ENCODE measurements at places on chromosomes 11 and 22.

- DNase-seq: no peak
These were observed 679.4 kb upstream of the KIRREL3 start for GRCh38 chr11:127679816-127680545.

GRCh38 chr11:26070714-26071380 is 261.1 kb upstream of the ANO3 start:
- DNase-seq: no peak

- DNase-seq: no peak
These were observed 17.3 kb downstream of the KCTD17 start for GRCh38 chr22:37068859-37069258.

DNA sequence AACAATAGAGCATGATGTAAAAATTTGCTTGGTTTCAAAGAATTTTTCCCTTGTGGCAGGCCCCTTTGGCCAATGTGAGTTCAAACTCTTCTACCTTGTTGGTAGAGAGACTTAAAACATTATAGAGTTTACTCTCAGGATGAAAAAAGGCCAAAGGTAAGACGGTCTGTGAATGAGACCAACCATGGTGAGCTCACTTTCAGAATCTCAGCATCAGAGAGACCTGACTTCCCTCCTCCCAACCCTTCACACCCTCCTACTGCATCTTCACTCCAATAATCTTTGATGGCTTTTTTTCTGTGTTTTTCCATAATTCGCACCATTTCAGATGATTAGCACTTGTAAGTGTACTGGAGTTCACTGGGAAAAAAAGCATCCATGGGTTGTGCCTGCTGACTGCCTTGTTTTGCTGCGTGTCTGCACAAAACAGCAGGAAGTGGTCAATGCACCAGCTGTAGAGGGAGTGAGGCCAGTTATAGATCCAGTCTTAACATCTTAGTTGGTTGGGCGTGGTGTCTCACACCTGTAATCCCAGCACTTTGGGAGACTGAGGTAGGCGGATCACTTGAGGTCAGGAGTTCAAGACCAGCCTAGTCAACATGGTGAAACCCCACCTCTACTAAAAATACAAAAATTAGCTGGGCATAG is 64.1 kb downstream of the SLC1A2 start:
- DNase-seq: no peak

- DNase-seq: peak; percentile 74
These were observed 64.2 kb downstream of the FLI1 start for GRCh38 chr11:128757886-128758612.

DNA sequence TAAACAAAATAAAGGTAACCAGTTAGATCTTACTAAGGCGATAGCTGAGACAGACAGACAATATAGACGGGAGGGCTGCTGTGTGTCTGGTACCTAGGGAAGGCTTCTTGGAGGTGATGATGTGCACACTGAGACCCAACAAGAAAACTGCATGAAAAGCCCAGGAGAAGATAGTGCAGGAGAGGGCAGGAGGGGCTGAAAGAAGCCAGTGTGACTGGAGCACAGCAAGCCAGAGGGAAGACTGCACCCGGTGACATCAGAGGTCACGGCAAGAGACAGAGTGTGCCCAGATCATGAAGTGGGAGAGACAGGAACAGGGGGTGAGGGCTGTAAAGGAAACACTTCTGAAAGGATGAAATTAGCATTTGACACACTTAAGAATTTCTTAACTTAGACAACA is 266.3 kb downstream of the BRD1 start:
- DNase-seq: no peak

DNA sequence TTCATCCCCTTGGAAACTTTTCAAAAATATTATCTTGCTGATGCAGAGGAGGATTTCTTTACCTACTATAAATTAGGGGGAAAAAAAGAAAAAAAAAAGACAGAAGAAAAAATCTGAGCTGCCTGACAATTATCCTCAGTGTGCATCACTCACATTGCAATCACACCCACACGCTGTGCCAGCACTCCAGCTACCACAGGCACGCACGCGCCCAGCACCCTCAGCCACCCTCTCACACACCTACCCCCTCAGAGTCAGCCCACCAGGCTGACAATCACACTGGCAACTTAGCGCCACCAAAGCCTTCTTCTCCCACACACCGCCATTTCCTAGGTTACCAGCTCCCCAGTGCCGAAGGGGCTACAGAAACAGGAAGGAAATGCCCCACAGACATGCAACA is 236.1 kb downstream of the KCNA4 start:
- no peak for DNase-seq

GRCh38 chr11:116239247-116239646 is 533.5 kb downstream of the BUD13 start:
- DNase-seq: no peak

DNA sequence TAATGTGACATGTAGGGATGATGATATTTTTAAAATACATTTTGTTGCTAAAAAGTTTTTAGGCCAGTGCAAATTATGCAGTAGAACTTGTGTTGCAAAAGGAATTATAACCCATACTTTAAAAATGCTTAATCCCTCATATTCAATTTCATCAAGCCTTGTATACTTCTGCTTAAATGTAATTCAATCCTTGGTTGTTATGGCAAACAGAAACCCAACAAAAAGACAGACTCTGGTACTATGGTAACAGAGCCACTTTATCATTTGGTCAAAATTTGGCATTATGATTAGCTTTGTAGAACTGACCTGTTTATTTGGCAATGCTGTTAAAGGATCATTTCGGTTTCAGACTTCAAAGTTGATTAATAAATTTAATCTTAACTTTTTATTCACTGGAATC is 284.8 kb downstream of the TMEM135 start:
- no peak for DNase-seq

DNA sequence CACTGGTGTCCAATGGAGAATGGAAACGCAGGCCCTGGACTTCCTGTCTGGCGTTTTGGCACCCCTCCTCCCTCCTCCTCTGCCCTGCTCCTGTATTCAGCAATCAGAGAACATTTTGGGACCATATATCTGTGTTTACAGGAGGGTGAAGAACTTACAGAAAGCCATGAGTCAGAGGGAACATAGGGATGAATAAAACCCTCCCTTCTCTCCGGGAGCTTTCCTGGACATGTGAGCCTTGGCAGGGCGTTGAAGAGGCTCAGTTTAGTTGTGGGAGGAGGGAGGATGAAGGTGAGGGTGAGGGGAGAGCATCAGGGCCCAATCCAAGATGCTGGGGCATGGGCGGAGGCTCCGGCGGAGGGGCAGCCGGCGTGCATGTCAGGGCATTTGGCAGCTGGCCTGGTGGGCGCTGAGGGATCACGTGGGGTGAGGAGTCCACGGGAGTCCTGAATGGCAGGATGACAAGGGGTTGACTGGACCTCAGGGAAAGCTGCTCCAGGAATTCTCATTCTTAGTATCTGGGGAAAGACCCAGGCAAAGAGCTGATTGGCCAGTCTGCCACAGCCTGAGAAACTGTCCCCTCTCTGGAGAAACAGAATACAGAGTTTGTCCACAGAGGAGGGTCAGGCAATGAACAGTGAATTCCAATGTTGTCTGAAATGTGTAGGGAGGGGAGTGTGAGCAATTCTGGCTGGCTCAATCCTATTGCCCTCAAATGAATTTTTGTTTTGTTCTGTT is 28.9 kb downstream of the MICAL2 start:
- DNase-seq: no peak

DNA sequence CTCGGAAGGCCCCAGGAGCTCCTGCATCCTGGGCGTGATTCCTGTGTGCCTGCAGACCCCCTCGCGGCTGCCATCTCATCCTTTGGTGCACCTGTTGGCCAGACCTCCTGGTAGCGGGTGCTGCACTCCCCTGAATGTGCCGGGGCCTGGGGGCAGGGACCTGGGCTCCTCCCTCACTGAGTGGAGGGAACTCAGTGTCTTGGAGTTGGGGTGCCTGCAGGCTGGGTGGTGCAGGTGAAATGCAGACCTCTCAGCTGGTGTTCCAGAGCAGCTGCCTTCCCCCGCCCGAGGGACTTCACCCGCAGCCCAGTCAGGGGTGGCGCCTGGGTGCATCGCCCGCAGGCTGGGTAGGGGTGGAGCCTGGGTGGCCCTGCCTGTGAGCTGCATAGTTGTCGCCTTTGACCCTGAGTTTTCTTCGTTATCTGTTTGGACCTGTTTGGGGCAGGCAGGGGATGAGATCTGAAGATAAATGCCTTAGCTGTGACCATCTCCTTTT is 31.4 kb downstream of the LRP5 start:
- DNase-seq: no peak

DNA sequence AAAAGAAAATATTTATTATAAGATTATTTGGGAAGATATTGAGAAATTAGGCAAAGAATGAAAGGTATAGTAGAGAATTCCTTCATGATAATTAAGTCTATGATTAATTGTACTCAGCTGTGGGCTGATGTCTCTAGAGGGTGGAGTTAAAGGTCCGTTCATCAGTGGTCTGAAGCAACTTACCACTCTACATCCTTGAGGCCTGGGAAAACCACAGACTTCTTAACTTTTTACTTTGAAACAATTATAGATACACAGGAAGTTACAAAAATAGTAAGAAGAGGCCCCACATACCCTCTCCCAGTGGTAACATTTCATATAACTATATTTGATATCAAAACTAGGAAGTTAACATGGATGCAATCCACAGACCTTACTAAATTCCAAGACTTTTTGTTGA is 167.0 kb upstream of the NECTIN1 start:
- no peak for DNase-seq

- DNase-seq: no peak
These were observed 274.9 kb upstream of the CADM1 start for GRCh38 chr11:115778928-115779650.

DNA sequence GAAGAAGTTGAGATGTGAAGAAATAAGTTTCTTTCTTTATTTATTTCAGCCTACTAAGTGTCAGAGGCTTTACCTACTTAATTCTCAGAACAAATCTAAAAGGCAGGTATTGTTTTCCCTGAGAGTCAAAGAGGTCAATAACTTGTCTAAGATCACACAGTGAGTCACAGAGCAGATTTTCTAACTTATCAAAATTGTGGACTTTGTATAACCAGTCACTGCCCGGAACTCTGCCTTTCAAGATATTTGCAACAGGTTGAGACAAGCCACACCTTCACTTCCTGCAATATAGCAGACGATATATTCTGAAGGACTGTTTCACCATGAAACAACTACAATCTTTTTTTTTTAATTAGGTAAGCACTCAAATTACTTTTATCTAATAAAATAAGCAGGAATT is 10.5 kb upstream of the MMP3 start:
- no peak for DNase-seq

GRCh38 chr11:120579611-120580031 is 68.1 kb downstream of the GRIK4 start:
- DNase-seq: peak; percentile 31

- DNase-seq: no peak
These were observed 1.6 kb upstream of the CARD10 start for GRCh38 chr22:37520776-37521191.

DNA sequence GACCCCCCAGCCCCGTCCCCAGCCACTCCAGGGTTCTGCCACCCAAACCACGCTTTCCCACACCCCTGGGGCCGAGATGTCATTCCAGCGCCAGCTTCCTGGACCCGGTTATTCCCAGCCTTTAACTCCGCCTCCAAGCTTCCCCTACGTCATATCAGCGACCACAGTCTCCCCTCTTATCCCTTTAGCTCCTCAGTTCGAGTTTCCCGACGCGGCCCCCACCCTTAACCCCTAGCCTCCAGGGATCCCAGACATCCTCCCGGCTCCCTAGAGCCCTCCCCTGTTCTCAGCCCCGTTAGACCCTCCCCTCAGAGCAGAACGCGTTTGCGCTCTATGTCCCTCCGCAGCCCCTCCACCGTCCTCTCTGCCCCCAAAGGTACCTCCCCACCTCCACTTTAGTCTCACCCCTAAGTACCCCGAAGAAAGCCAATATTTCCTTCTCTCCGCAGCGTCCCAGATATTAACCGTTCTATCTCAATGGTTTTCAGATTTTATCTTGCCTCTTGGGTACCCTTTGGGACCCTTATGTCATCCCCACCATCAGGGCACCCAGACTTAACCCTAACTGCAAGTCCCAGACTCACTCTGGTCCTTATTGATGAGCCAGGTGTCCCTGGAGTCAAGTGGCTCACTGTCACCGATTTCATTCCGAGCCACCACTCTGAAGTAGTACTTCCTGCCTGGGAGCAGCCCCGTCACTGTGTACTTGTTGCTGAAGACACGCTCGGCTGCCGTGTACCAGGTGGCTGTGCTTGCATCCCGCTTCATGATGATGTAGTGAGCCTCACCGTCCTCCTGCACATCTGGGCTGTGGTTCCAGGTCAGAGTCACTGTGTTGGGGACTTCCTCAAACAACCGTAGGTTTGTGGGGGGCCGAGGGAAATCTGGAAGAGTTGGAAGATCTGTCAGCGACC is 8.0 kb downstream of the TMEM86A start:
- peak; percentile 21 for DNase-seq

DNA sequence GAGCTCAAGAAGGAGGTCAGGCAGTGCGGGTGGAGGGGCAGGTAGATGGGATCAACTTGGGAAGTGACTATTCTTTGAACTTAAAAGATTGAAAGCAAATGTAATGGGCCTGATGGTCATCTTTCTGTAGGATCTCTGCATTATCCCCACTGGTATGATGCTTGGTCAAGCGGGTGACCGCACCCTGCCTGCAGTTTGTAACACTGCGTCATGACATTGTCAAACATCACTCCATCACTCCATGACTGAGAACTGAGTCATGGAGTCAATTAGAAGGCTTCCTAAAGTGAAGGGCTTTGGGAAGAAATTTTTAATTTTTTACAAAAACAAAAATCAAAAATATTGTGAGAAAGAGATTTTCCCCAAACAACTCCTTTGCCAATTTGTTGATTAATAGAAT is 62.4 kb upstream of the BMAL1 start:
- no peak for DNase-seq

DNA sequence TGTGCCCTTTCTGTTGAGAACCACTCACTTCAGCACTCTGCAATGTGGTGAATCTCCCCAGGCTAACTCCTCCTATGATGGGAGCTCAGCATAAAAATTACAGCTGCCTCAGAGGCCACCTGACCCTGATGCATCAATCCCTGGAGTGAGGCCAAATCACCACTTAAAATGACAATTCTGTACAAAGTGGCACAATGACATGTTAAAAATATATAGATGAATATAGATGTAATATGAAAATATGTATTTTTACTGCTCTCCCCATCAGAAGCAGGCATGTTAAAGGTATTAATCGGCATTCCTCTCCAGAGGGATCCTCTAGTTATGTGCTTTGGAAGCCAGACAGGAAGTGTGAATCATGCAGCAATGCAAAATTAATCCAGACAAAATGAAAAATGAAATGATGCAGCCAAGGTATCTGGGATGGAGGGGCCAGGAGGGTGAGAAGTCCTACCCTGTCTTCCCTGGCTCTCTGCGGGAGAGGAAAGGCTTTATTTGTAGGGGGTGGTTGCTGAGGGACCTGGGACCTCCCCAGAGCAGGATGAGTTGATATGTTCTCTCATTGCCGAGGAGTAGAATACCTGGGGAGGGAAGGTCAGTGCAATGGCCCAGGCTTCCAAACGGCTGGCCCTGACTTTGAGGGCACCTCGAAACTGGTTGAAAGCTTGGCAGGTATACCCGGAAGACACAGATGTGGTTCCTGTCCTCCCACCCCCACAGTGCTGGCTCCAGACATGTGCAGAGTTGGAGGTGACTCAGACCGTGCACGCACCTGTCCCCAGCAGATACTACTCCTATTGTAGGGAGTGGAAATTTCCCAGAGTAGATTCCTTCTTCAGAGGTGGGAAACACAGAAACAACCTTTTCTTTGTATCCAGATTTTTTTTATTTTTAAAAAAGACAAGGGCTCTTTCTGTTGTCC is 347.9 kb upstream of the NCAM1 start:
- DNase-seq: no peak

All from GM12864 (cell line).